Putamen (tissue), 1 donor: ENCODE measurements at places on chromosomes 16 and 17.

DNA sequence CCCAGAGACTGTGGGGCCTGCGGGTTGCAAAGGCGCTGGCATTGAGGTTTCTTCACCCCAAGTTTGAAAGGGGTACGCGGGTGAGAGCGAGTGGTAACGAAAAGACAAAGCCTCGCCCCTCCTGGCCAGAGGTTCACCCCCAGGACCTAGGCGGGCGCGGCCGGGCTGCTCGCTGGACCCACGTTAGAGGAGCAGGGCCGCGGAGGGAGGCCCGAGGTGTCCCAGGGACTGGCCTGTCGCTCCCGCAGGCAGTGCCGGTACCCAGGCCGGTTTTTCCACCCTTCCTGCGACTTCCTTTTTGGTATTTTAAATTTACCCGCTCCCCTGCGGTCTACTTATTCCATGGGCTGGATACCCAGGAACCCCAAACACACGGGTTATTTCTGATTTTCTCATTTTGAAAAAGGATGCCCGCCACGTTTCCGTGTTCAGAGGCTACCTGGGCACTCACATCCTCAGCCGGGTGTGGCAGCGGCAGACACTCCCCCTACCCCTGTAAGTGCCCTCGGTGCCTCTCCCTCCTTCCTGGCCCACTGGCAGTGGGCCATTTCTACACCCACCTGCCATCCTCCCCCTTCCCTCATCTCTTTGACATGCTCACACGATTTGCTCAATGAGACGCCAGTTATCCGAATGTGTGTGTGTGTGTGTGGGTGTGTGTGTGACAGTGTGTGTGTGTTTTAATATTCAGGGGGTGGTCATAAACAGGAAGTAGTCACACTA lies 1.6 kb upstream of the FOXL1 start:
- no peak for DNase-seq

- no peak for DNase-seq
Measured at GRCh38 chr17:3754458-3755334, 31.0 kb downstream of the HASPIN start.

GRCh38 chr17:34822007-34822739 lies 139.1 kb downstream of the CCT6B start:
- no peak for DNase-seq

- no peak for DNase-seq
Measured at GRCh38 chr17:80330276-80330675, 69.6 kb downstream of the RNF213 start.

- no peak for DNase-seq
Measured at GRCh38 chr17:65230040-65230439, 92.9 kb downstream of the RGS9 start.

DNA sequence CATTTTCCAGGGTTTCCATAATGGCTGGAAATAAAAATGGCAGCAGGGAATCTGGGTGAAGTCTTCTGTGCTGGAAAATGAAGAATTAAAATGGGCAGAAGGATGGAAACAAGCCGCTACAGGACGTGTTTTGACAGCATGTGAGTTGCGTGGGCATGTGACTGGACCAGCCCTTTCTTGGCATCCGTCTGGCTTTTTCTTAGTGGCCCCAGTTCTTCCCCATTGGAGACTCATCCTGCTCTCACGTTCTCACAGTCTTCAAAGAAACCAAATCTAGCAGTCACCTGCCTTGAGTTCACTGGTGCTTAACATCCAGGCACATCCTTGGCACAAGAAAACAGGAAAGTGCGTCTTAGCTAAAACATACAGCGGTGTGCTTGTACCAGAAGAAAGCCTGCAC lies 180.2 kb upstream of the CACNG5 start:
- no peak for DNase-seq

DNA sequence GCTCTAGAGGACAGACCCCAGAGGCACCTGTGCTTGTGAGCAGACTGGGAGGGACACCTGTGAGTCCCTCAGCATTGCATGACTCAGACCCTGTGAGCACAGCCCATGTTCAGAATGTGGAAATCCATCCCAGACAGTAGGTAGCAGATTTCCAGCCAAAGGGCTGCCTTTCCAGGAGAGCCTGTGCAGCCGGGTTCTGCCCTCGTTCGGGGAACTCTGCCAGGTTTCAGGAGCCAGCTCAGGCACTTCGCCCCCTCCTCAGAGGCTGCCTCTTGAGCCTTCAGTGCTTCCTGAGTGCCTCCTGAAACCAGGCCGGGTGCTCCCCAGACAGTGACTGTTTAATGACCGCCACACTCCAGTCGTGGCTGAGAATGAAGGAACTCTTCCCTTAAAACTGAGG lies 23.3 kb upstream of the SDR42E2 start:
- DNase-seq = no peak

DNA sequence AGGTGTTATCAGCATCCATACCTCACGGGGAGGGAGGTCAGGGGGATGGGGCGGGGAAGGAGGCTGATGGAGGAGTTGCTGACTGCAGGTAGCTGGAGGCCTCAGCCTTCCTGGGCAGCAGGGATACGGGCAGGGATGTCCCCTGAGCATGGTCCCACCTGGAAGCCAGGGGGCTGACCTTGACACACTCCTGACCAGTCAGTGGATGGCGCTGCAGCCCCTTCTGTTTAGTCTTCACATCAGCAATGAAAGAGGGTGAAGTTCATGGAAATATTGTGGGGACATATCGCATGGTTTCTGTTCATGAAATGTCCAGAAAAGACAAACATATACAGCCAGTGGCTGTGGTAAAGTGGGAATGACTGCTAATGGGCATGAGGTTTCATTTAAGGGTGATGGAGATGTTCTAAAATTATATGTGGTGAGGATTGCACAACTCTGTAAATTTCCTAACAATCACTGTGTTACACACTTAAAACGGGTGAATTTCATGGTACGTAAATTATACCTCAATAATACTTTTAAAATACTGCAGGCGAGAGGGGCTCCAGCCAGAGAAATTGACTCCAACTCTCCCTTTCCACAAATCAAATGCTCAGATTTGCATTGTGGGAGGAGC lies 489.6 kb downstream of the CDH13 start:
- DNase-seq = no peak

DNA sequence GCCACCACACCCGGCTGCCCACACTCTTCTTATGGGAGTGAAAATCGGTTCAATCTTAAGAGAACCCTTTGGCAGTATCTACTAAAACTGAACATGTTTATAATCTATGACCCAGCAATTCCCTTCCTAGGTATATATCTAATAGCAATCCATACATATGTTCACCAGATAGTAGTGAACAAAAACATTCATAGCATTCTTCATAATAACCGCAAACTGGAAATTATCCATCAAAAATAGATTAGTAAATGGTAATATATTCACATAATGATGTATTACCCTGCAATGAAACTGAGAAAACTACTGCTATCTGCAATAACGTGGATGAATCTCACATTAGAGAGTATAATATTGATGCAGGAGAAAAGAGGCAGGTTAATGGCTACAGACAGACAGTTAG lies 23.1 kb downstream of the COPRS start:
- DNase-seq = no peak

DNA sequence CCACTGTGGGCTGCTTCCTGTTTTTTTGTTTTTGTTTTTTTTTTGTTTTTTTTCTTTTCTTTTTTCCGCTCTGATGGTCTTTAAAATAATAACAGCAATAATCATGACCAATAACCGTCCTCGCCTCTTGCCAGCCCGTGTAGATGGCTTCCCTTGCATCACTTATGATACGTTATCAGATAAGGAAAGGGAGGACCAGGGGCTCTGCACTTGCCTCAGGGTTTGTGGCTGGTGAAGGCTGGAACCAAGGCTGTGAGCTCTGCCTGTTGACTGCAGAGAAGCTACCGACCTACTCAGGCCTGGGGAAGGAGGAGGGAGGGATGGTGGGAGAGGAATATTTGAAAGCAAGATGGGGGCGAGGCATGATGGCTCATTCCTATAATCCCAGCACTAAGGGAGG lies 114.0 kb upstream of the SDK2 start:
- no peak for DNase-seq

DNA sequence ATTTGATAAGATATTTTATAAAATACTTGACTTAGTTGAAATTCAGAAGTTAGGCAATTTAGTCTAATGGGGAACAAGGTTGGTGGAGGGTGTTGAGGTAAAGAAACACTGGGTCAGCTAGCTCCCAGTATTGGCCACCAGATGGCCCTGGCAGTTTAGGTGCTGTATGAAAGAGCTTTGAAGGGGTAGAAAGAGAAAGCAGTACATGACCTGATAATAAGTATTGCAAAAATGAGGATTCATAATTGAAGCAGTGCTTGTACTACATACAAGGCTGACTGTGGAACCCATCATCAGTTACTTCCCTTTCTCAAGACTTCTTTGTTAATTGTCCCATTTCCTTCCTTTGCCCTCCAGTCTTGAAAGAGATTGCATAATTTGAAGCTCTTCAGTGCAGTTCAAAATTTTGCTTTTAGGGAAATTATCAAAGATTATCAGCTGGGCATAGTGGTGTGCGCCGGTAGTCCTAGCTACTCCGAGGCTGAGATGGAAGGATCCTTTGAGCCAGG lies 29.4 kb downstream of the TANC2 start:
- DNase-seq = peak; percentile 17

GRCh38 chr16:23502466-23502865 lies 7.8 kb downstream of the GGA2 start:
- DNase-seq = no peak

DNA sequence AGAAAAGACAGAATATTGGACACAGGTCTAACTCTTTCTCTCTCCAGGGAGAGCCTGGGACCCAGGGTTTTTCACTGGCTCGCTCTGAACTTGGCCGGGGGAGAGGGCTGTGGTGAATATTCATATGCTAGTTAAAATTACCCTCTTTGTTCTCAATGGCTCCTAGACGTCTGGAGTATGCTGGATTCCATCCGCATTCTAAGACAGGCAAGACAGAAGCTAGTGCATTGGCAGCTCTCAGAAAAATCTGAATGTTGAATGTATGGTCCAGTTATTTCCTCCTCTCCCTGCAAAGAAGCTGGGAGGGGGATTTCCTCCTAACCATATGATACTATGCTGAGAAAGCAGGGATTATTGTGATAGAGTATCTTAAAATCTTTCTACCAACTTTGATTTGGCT lies 5.6 kb upstream of the KRT34 start:
- no peak for DNase-seq

- DNase-seq = no peak
Measured at GRCh38 chr16:85027958-85028684, 526 bp downstream of the KIAA0513 start.
